ENCODE measurements at places on chromosomes 16 and 17.

- DNase-seq, result no peak
- H3K36me3 ChIP-seq, result peaks cover 4% of the 10 kb centered on the region
- no peak overlapping the region for H3K27ac ChIP-seq
- peaks cover 5% of the 10 kb centered on the region for H3K27me3 ChIP-seq
Observed at GRCh38 chr16:84356591-84357116, 11.7 kb upstream of the ATP2C2 start.

GRCh38 chr17:50659179-50659578, 24.5 kb downstream of the ABCC3 start:
- H3K27me3 ChIP-seq, result no peaks in the 10 kb centered on the region
- H3K36me3 ChIP-seq, result no peaks in the 10 kb centered on the region
- no peak overlapping the region for H3K27ac ChIP-seq
- H3K4me3 ChIP-seq, result no peak overlapping the region
- H3K4me1 ChIP-seq, result peaks cover 18% of the 10 kb centered on the region

- H3K36me3 ChIP-seq, result no peaks in the 10 kb centered on the region
- no peak overlapping the region for H3K27ac ChIP-seq
- no peak overlapping the region for H3K4me3 ChIP-seq
- DNase-seq, result no peak
- H3K4me1 ChIP-seq, result no peaks in the 10 kb centered on the region
Observed at GRCh38 chr16:55225972-55226542, 97.9 kb upstream of the IRX6 start.

DNA sequence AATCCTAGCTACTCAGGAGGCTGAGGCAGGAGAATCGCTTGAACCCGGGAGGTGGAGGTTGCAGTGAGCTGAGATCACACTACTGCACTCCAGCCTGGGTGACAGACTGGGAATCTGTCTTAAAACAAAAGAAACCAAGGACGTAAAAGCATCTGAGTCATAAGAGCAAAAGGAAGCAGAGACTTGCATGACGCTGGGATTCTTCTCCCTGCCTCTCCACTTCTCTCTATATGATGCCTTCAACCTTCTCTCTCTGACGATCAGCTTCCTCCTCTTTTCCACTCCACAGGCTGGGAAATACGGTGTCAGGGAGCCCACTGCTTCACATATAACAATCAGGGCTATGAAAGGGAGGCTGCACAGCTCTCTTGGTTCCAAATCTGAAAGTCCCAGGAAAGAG, 43.2 kb upstream of the CCL1 start:
- no peak overlapping the region for H3K27ac ChIP-seq
- H3K36me3 ChIP-seq, result no peaks in the 10 kb centered on the region
